ENCODE measurements at places on chromosomes 5 and 9.

DNA sequence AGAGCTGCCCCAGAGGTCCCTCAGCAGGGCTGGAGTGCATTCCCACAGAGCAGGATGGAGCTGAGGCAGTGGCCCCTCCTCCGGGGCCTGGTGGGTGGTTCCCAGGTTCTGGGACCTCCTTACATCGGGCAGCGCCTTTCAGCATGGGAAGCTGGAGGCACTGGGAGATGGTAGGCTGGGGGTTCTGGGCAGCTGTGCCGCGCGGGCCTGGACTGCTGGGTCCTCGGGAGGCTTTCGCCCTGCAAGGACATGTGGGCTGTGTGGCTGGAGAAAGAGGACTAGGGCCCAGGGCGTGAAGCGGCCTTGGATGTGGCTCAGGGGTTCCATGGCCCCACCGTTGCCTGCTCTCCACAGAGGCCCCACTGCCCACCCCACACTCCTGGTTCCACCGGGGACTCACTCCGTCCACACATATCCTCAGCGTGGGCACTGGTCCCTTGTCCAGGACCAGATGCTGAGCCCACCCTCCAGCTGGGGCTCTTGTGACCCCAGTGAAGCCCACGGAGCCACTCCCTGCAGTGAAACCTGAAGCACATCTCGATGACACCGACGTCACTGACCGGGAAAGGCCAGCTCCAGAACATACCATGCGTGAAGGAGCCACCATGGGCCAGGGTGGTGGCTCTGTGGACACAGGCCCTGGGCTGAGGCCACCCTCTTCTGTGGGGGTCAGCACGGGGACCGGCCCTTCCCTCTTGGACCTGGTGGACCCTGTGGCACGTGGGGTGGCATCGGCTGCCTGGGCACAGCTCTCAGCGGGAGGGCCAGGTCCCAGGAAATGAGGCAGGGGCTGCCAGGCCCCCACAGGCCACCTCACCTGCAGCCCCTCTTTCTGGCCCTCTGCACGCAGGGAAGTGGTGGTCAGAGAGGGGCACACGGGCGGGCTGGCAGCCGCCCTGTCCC lies 31.5 kb upstream of the NKD2 start:
- DNase-seq = no peak

DNA sequence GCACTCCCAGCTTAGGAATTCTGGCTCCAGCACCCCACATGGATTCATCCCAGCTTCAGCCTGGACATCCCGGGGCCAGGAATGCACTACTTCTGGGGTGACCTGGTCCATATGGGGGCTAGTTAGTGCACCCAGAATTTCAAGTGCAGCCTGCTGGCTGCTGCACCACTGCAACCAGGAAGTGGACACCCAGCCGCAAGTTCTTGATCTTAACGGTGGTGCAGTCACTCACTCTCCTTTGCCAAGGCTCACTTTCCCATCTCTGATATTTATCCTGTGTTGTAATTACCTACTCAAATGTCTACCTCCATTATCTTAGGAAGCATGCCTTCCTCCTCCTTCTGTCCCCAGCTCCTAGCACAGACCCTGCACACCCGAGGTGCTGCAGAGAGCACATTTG lies 26.2 kb upstream of the RAB14 start:
- DNase-seq = no peak

DNA sequence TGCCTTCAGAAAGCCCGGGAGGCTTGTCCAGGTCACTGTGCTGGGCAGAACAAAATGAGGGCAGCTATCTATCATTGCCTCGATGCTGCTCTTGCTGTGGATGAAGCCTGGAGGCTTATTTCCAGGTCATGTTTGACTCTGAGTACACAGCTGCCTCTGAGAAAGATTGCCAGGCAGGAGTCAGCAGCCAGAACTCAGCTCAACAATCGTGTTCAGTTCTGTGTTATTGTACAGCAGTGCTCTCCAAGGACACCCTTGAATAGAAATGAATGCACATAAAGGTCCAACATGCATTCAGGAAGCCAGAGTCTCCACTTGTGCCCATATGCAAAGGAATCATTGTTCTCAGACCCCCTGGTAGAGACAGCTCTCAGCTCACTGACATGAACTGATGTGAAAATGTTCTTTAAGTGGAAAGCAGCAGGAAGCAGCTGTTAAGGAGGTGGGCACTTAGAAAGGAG lies 61.7 kb upstream of the ZFR start:
- DNase-seq = no peak

GRCh38 chr5:160485364-160485969 lies 63.8 kb downstream of the PTTG1 start:
- DNase-seq = no peak

- DNase-seq = no peak
Measured at GRCh38 chr9:138045541-138046490, 168.2 kb downstream of the CACNA1B start.

DNA sequence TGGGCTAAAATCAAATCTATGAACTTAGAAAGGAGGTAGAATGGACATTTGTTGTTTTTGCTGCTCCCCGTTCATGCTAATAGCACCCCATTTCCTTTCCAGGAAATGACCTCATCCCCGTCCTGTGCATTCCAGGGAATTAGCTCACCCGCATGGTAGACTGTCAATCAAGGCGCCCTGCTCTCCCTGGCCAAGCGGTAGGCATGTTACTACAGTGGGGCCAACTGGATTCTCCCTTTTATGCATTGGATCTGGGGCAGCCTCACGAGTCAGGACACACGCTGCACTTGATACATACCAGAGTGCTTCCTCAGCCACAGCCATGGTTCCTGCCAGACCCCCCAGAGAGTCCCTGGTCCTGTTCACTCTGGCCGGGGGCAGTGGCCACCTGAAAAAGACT lies 111.0 kb upstream of the PTCH1 start:
- no peak for DNase-seq

GRCh38 chr9:129278391-129279237 lies 100.6 kb upstream of the IER5L start:
- no peak for DNase-seq

DNA sequence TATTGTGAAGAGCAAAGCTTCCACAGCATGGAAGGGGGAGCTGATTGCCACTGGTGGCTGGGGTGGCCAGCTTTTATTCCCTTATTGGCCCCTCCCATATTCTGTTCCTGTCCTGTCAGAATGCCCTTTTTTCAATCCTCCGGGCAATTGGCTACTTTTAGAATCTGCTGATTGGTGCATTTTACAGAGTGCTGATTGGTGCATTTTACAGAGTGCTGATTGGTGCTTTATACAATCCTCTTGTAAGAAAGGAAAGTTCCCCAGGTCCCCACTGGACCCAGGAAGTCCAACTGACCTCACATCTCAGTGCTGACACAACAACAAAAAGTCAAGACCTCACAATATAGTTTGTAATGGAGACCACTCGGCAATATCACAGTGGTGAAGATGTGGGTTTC lies 195.0 kb downstream of the SPATA31A6 start:
- no peak for DNase-seq

GRCh38 chr9:95756986-95757385 lies 118.5 kb upstream of the ERCC6L2 start:
- DNase-seq = no peak

DNA sequence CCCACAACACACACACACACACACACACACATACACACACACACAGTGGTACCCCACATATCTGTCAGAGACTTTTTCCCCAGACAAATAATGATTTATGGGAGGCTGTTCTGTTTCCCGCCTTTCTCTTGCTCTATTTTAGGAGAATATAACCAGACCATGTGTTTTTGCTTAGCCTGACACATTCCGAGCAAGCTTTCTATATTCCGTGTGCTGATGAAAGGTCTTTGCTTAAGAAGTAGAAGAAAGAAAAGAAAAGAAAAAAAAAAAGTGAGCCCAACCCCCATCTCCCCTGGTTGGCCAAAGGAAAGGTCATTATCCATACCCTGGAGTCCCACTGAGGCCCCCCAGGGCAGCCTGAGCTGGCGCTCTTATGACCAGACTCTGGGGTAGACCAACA lies 338.6 kb downstream of the SLIT3 start:
- DNase-seq = no peak

- no peak for DNase-seq
Measured at GRCh38 chr5:52838326-52839015, 50.8 kb downstream of the ITGA1 start.

- no peak for DNase-seq
Measured at GRCh38 chr9:127036437-127036836, 86.0 kb downstream of the ANGPTL2 start.

DNA sequence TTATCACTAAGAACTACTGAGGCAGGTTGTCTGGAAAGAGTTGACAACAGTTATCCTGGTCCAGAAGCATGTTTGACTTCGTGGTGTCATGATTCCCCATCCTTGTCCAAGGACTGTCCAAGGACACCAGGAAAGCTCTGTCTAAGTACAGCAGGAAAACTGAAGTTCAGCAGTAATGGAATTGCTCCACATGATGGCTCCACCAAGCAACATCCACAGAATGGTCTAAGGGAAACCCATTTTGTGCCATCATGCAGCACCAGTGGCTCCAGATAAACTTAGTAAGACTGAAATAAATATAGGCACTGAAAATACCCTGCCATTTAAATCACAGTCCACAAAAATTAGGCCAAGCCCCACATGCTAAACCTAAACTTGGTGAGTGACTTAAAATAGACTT lies 192.8 kb downstream of the CDH18 start:
- DNase-seq = no peak

DNA sequence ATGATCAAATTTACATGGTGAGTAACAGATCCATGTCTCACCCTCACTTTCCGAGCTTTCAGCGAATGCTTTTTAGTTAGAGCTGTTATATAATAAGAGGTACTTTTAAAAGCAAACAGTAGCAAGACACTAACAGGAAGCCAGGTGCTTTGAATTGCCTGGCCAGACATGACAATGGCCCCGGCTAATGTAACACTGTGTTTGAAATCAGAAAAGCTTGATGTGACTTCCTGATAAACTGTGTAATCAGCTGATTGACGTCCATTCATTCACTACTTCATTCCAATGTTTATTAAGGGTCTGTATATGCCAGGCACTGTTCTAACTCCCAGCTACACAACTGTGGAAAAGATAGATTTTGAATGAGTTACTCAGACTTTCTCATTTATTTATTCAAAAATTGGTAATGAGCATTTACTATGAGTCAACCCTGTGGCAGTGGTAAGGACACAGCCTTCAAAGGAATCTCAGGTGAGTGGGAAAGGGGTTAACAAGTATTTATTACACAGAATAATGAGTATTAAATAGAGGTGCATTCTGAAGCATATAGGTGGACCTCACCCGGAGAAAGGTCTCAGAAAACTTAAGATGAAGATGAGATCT lies 26.6 kb downstream of the DPYSL3 start:
- no peak for DNase-seq

DNA sequence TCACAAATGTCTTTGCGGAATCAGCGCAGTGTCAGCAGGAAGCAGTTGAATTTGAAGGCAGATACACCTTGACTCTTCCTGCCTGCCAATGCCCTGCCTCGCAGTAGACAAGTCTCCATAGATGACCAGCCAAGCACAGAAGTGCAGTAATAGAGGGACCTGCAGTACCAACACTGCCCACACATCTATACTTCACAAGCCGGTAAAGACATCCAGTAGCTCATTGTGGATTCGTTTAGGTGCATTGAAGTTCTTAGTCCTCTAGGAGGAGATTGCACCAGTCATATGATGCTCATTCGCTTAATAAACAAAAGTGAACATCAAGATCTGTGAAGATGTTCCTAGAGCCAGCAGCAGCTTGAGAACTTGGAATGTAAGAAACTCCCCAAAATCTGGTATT lies 7.1 kb upstream of the IFNA2 start:
- DNase-seq = no peak
